ENCODE measurements at places on chromosomes 4 and X.

DNA sequence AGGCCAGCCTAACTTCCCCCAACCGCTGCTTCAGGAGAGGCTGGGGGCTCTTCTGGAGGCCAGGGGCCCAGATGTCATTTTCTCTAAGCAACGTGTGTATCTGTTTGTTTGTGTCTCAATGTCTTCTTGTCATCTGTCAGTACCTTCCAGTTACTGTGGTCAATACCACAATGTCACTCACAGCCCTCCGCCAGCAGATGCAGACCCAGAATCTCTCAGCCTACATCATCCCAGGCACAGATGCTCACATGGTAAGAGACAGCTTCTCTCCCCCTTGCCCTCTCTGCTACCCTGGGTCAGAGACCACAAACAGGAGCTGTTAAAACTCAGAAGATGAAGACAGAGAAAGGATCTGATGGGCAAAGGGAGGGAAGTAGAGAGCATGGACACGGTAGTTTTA, 5.0 kb downstream of the XPNPEP2 start:
- DNase-seq, result no peak

DNA sequence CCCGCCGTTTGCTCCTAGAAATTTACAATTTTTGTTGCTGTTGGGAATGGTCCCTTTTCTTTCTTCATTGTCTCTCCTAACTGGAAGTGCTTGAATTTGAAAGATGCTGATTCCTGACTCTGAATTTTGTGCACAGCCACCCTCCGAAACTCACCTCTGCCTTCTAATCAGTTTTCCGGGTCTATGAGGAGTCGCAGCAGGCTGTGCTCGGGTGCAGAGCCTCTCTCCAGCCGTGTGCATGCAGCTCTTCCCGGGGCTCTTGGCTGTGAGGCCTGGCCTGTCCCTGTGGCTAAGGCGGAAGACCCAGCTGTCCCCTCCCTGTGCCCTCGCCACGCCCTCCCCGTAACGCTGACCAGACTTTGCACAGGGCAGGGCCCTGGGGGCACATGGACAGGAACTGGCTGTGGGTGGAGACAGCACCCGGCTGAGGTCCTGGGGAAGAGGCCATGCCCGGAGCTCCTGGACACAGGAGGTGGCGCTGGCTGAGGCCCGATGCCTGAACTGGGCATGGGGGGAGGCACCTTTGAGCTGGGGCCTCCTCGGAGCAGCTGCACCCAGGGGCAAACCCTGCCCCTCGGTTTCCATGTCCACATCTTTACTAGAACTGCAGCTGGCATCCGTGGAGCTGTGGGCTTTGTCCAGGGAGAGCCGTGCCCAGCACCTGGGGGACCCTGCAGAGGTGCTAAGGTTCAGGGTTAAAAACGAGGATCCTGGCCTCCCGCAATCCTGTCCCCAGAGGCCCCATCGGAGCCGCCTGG, 32.6 kb upstream of the SPON2 start:
- DNase-seq, result no peak

GRCh38 chr4:123821861-123822260, 425.3 kb downstream of the SPRY1 start:
- no peak for DNase-seq

DNA sequence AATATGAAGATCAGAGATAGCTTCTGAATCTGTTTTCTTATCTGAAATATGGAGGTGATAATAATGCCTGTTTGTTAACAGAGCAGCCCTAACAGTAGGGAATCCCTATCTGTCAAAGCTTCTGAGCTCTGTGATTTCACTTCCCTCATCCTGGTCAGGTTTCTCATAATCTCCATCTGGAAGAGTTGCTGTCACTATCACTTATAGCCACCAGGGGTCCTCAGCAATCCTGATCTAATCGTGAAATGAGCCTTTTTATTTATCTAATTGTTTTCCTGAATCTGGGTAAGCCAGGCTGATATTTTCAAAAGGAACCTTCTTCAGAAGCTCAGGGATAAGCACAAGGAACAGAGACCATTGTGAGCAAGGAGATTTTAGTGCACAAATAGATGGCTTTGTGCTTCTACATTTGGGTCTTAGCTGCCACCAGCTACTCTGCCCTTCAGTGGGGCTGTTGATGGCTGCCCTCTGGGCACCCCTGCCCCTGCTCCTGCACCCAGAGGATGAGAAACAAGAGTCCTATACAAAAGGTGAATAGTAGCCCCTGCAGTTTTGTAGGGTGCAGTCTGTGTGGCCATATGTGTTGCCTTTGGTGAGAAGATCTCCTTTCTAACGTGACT, 196.4 kb upstream of the RADX start:
- DNase-seq, result no peak

DNA sequence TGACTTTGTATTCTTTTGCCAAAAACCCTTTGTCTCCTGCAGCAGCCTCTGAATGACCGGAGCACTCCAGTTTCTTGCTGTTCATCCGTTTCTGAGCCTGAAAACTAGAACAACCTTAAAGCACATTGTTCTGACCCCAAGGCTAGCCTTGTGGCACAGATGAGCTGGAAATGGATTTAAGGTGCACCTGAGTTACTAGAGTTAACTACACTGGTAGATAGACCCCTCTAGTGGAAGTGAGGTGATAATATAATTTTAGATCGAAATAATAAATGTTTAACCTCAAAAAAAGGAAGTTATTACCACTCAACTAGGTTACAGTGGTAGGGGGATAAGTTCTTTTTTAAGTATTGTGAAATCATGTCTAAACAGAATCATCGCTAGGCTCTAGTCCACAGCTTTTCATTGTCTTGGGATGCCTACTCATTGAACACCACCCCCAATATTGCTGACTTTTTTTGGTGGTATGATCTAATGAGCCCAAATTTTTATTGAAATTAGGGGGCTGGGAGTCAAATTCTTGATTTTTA, 2.7 kb downstream of the PLS3 start:
- no peak for DNase-seq

- DNase-seq, result no peak
Observed at GRCh38 chrX:30570505-30570904, 7.1 kb downstream of the TASL start.

DNA sequence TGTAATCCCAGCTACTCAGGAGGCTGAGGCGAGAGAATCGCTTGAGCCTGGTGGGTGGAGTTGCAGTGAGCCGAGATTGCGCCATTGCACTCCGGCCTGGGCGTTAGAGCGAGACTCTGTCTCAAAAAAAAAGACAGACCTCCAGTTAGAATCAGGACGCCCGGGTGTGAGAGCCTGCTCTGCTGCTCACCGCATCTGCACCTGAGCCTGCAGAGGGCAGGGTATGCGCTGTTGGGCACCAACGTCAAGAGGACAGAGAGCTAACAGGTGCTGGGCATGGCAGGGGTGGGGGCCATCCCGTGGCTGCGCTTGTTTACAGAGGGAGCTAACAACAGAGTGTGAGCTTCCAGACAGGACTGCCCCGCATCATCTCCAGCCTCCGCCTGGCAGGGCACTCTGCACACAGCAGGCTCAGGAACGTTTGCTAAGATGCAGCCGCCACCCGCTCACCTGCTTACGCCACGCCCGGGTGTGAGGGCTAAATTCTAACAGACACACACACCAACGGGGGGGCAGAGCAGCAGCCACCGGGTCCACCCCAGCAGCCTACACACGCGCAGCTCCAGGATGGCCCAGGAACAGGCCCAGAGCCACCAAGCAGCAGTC, 50.0 kb upstream of the CPLX1 start:
- no peak for DNase-seq

DNA sequence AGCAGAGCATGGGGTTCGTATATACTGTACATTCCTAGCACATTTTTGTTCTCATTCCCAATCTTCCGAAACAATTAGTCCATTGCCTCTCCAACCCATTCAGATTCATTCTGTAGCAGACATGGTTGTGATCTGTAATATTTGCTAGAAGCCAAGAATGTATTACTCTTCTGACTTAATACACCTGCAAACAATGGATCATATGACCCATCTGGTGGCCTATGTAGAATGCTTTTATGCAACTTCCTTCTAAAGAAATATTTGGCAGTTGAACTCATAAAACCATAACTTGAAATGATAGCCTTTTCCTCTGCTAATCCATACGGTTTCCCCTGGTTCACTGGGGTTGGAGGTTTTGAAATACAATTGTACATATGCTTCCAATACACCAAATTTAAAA, 32.8 kb upstream of the SGMS2 start:
- no peak for DNase-seq

DNA sequence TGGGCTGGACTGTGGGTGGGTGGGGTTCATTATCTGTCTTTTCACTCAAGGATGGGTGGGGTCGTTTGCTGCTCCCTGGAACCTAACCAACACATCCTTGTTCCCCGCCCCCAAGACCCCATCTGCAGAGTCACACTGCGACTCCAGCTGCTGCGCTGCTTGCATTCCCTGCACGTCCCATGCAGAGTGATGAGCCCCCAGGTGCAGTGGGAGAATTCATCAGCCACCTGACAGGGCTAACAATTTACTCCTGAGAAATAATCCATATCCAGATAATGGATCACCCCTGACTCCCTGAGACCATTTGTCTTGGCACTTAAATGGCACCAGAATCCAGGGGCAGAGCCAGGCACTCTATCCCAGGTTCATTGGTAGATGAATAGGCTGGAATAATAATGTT, 12.4 kb upstream of the ARHGAP36 start:
- no peak for DNase-seq

DNA sequence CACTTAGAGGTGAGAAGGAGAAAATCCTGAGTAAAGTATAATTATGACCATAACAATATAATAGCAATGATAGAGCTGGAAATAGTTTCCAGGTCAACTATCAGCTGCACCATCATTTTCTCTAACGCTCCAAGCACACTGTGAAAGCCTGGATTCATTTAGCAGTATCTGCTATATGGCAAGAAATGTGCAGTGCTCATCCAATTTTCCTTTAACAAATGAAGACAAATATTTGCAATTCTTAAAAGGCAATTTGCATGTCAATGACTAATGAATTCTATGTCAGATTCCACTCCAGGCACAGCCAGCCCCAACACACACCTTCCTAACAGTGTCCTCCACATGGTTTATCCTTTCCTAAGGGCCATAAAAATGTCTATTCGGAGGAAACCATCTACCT, 12.7 kb downstream of the PRSS12 start:
- no peak for DNase-seq

DNA sequence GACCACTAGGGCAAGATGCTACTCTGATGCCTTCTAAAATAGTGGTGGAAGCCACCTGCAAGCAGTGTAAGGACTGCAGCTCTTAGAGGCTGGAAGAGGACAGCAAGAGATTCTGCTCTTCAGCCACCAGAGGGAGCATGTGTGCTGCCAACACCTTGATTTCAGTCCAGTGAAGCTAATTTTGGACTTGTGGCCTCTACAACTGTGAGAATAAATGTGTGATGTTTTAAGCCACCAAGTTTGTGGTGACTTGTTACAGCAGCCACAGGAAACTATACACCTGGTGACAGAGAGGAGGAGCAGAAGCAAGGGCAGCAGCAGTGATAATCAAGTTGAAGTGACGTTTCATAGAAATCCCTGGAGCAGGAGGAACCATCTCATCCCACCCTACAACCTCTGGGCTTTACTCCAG, 55.9 kb downstream of the FGFBP1 start:
- peak; percentile 35 for DNase-seq

GRCh38 chrX:48703642-48704481, 7.3 kb downstream of the SUV39H1 start:
- no peak for DNase-seq

DNA sequence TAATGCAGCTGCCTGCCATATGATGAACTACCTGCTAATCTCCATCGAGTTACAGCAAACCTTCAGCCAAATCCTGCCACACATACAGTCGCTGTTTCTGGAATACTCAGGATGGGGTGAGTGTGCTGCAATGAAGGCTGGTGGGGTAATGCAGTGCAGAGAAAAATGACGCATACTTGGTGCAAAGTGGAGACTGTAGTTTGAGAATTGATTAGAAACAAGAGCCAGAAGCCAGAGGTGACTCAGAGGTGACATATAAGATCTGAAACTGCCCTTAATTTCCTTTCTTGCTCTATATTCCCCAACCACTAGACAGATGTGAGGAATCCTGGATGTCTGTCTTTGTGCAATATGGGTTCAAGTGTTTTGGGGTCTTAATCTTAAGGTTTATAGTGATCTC, 22.0 kb downstream of the C4orf54 start:
- no peak for DNase-seq

- DNase-seq, result no peak
Observed at GRCh38 chr4:159444678-159445077, 341.8 kb downstream of the RAPGEF2 start.

- DNase-seq, result no peak
Observed at GRCh38 chr4:94957030-94957429, 199.3 kb downstream of the BMPR1B start.

DNA sequence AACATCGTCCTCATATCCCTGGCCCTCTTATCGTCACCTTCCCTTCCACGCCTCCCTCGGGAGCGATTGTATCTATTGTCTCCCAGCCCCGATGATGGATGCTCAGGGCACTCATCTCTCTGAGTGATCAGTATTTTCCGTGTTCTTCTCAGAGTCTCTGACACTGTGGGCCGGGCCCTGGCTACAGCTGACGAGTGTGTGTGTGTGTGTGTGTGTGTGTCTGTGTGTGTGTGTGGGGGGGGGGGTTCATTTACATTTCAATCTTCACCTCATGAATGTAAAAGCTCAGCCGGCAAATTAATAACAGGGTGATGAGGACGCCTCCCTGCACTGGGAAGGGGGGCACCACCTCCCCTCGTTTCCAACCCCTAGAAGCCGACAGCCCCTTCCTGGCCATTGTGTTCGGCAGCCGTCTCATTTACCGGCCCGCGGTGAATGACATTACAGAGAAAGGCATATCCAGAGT, 159.5 kb downstream of the SHOX start:
- no peak for DNase-seq

DNA sequence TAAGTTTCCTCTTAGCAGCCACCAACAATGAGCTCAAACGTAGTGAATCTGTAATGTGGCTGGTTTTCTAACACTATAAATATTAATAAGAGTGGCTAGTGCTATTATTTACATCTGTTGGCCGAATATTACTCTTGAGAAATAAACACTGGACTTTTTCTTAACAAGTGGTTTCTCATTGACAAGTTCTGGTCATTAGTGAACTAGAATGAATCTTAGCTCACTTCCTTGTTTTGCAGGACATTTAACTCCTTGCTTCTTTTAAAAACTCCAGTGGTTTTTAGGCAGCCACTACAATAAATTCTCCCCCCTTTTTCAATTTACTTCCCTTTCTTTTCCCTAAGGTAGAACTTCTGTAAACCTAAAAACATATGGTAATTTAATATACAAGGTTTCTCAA, 177.2 kb downstream of the ARAP2 start:
- no peak for DNase-seq

- no peak for DNase-seq
Observed at GRCh38 chrX:53288189-53288588, 6.8 kb upstream of the IQSEC2 start.

GRCh38 chr4:95835672-95836071, 4.2 kb upstream of the PDHA2 start:
- DNase-seq, result no peak

- no peak for DNase-seq
Observed at GRCh38 chr4:68416591-68416990, 30.7 kb upstream of the TMPRSS11E start.

GRCh38 chr4:152599636-152600035, 63.7 kb upstream of the FBXW7 start:
- DNase-seq, result no peak

All from T-helper 2 cell treated with Interferon-gamma antibody and Interleukin-4, amounts not matched to agents 5 μg/mL and 100 μg/mL, for 36 hours (primary cell).